ENCODE measurements at places on chromosomes 3 and 15.
A peak's percentile ranks its signal among the peaks of the same experiment; 100 is the strongest.

DNA sequence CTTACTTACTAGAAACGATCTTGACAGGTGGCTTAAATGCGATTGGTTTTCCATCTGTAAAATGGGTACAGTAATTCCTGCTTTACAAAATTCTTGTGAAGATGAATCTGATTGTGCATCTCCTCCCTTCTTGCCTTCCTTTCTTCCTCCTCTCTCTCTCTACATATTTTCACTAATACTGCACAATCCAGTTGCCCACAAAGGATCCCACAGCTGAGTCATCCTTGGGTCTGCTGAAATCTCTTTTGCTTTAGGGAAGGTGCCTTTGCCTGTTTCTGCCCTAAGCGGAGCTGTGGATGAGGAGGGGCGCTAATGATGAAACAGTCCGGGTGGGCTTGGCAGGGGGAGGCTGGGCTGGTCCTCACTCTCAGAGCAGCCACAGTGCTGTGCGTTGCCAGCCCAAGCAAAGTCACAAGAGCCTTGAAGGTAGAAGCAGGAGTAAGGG lies 46.1 kb downstream of the AMOTL2 start:
- DNase-seq: no peak

GRCh38 chr15:40053079-40053830 lies 14.3 kb upstream of the SRP14 start:
- DNase-seq: no peak

GRCh38 chr3:133478624-133479023 lies 78.8 kb downstream of the BFSP2 start:
- DNase-seq: no peak

DNA sequence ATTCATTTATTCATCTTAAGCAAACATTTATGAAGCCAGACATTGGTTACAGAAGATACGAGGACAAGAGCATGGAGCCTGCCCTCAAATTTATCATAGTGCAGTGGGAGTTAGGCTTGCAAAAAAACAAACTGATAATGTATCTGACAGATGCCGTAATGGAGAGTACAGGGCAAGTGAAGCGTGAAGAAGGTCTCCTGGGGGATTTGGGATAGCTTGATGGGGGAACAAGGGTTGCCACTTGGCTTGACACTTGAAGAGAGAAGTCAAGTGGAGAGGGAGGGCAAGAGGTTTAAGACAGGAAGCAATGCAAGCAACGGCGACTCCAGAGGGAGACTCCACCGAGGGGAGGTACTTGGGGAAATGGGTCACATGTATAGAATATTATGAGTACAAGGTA lies 129.3 kb downstream of the SSR3 start:
- no peak for DNase-seq

DNA sequence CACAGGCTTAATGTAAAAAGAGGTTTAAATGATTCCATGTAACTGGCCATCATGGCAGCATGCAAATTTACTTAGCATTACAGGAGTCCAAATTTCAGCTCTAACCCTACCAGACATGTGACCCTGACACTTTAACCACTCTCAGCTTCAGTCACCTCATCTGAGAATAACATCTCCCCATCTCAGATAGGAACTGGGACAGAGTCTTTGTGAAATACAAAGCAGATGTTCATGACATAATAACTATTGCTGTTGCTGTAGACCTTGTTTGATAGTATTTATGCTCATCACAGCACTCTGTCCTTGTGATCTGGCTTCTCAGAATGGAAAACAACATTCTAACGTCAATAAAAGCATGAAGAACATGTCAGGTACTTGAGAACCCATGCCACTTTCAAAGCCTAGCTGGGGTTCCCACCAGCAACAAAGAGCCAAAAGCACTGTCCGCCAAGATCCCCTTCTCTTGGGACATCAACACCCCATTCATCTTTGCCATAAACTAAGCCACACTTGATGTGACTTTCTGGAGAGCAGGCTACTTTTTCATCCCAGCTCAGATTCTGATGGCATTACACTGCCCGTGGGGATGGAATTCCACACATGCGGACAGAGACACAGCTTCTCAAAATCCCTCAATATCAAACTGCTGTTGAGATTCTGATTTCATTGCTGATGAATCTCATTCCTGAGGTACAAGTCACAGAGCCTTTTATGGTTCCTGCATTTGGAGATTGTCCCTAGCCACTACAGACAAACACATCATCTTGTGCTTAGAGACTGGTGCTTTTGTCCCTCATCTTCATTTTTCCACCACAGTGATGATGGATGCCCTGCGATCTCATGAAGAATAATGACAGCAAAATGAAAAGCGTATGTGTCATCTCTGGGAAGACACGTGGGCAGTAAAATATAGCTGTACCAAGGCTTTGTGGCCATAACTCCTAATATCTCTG lies 202.7 kb downstream of the TNIK start:
- peak; percentile 50 for DNase-seq

DNA sequence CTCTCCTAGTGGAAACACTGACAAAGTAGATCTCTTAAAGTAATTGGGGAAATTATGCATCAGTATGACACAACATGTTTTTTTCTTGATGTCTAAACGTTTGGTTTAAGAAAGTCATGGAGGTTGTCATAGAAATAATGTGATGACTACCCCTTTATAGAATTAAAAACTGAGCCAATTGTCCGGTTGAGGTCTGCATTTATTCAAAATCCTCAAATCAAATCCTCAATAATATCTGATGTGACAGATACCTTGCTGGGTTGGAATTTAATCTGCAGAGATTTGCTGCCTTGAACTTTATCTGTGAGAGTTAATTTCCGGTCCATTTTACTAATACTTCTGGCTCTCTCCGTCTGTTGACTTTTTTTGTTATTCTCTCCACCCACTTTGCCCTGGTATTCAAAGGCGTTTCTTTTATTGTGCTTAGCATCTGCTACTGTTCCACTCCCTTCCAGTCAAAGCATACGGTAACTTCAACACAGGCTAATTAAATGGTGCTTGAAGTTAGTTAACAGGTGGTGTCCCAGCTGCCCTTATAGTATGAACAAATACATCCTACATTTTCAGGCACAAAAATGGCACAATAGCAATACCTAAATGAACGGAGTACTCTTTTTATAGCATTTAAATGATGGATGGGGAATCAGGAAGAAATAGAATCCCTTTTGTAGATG lies 628.3 kb downstream of the ROBO1 start:
- DNase-seq: no peak

GRCh38 chr3:141913150-141913811 lies 36.8 kb downstream of the ATP1B3 start:
- DNase-seq: peak; percentile 59

DNA sequence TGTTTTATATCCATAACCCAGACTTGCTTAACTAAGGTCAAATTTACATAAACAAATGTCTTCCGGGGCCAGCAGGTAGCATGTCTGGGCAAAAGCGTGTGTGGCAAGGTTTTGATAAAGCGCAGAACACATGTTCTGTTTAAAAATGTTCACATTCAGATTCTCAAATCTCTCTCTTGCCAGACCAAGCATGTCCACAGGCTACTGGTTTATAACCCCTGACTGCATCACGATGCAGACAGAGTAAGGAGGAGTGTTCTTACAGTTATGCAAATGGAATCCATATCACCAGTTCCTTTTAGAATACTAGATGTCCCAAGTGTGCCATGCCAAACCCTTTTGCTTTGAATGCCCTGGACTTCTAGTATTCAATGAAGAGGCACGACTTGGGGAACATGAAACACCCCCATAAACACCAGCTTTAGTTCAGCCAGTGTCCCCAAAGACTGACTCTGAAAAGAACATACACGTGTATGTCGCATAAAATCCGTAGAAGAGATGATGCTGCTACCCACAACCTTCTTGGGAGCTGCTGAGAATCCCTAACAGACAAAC lies 412.0 kb downstream of the CNTN4 start:
- DNase-seq: no peak

DNA sequence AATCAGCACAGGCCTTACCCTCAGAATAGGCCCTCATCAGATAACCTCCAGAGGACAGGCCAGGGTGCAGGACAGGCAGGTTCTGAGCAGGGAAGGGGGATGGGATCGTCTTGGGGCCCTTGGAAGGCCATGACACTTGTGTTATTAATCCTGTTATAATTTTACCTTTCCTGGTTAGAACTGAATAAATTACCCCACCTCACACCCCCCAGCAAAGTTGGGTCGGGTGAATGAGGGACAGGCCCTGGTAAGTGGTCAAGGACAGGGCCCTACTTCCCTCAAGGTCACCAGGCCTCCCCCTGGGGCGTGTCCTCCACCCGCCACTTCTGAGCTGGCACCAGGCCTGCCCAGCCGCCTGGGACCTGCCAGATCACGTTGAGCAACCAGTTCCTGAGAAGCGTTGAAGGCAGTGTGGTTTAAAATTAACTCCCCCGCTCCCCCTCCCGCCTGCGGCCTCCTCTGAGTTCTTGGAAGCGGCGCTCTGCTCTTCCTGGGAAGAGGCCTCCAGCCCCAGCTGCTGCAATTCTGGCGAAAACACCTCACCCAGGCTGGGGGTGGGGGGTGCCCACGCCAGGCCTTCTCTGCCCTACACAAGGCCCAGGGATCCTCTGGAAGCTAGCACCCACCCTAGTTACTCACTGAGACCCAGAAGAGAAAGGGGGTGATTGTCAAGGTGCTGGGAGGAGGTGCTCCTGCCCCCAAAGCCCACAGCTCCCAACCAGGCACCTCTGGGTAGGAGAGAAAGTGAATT lies 10.6 kb downstream of the CISH start:
- DNase-seq: no peak

GRCh38 chr3:155018621-155019330 lies 61.3 kb upstream of the MME start:
- DNase-seq: no peak
